ENCODE measurements at places on chromosomes 7 and 10.

GRCh38 chr7:135499818-135500217, 10.1 kb downstream of the CNOT4 start:
- no peak for DNase-seq

- DNase-seq: peak; percentile 75
Measured at GRCh38 chr7:94436018-94436604, 41.4 kb downstream of the COL1A2 start.

DNA sequence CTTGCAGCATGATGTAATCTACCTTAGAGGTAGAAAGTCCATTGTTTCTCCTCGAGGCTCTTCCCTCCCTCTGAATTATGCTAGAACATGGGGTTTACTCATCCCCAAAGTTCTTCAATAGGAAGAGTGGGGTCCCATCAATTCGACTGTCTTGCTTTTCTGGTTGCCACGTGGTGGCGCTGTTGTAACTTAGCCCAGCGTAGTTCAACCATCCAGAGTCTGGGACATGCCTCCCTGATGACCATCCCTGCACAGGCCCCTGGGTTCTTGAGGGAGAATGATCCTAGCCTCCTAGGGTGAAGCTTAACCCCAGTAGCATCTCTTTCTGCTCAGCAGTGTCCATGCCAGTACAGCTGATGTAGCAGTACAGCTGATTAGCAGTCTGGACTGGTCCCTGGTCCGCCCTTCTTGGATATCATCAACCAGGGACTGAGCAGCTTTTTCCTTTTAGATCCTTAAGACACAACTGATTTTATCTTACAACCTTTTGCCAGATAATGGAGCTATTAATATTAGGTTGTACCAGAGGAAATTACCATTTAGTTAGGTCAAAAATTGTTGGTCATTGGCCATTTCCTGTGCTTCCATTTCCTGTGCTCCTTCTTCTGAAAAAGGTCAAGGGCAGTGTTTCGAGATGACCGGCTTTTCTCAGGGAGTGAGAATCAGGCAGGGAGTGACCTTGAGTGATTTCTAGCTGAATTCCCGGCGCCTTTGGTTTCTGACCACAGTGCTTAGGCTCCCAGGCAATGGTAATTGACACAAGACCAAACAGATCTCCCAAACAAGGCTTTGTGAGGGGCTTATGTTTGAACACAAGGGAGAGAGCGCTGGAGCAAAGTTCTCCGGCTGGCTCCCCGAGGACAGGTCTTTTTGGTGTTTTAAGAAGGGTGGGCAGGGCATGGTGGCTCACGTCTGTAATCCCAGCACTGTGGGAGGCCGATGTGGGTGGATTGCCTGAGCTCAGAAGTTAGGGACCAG, 65.4 kb downstream of the TACC2 start:
- DNase-seq: peak; percentile 79

DNA sequence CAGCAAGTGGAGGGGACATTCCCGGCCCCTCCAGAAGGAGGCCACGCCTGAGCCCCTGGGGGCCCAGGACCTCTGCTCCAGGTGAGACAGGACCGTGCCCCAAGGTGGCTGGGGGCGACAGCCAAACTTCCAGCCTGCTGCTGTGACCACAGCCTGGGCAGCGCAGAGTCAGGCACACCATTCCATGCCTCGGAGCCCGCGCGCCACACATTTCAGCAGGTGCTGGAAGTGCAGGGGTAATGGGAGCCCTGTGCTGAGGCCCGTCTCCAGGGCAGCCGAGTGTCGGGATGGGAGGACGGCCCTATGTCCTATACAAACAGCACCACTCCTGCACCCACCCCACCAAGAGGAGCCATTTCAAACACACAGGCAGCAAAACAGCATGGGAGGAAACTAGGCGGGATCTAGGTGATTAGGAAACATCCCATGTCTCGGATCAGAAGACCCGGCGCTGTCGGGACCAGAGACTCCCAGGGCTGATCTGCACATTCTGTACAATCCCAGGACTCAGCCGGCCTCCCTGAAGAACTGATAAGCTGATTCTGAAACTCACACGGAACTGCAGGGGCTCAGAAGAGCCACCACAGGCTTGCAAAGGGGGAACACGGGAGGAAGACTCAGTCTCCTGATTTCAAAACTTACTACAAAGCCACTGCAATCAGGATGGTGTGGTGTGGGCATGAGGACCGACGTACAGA, 272.3 kb downstream of the ELFN1 start:
- DNase-seq: no peak

DNA sequence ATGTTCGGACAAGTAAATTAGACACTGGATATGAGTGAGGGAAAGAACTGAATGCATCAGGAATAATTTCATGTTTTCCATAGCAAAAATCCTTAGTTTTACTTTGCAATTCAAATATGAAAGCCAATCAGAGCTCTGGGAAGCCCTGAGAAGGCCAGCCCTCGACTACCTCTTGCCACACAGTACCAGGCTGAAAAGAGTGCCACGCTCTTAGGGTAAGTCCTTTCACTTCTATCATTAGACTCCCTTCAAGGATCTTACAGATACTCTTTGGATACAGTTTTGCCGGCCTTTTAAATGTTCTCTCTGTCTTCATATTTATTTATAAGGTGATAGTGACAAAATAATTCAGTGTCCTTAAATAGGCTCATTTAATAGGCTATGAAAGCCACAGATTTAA, 1.9 kb downstream of the COBL start:
- DNase-seq: no peak

- peak; percentile 100 for DNase-seq
Measured at GRCh38 chr7:114819616-114820362, 102.1 kb upstream of the MDFIC start.

- peak; percentile 24 for DNase-seq
Measured at GRCh38 chr7:148304456-148304855, 286.1 kb upstream of the C7orf33 start.

GRCh38 chr10:100383251-100383650, 36.2 kb downstream of the SCD start:
- DNase-seq: no peak

- DNase-seq: peak; percentile 37
Measured at GRCh38 chr7:97005183-97006054, at the start of gene DLX6. DLX6 (plus strand) TSS chr7:97005553; CDS start chr7:97005978, 425 bp downstream.

- DNase-seq: no peak
Measured at GRCh38 chr10:71334221-71334791, 15.2 kb downstream of the SLC29A3 start.

DNA sequence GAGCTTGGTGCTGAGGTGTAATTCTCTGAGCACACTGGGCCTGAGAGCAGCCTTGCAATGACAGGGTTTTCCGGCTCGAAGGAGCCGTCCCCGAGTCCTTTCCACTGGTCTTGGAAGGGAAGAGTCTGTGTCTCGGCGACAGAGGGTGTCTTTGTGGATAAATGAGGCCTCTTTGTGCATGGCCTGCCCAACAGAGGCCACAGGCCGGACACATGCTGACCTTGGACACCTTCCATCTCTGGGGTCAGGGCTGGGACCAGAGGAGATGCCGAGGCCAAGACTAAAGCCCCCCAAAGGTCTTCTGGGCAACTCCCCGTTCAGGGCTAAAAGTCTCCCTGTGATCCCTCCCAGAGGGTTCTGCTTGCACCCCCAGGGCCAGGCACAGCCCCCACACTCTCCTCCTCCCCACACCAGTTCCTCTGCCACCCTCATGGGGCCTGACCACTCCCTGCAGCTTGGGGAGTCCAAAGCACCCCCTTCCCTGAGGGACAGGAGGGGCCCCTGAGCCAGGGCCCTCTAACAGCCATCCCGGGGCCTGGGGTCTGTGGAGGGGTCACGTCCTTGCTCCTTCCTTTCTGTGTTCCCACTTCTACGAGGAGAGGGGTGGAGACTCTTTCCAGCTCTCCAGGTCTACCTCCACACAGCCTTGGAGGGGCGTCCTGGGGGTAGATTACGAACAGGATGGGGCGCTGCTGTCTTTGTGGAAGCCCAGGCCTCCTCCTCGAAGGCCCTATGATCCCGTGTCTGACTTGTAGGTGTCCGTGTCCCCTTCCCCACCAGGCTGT, 130.6 kb upstream of the FAM20C start:
- no peak for DNase-seq

DNA sequence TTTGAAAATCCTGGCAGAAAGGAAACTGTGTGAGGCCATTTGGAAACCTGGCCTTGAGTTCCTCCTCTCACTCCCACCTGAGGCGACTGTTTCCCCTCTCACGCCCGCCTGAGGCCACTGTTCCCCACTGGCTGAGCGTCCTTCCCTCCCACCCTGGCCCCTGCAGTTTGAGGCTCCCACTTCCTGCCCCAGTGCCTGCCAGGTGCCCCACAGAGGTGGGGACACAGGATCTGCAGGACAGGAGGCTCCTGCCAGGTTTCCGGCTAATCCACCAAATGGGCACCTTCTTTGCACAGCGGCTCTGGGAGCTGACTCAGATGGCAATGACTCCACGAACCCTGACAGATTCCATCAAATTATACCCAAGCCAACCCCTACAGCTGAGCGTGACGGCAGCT, 24.3 kb upstream of the LARP4B start:
- no peak for DNase-seq

- no peak for DNase-seq
Measured at GRCh38 chr7:9022456-9022855, 589.0 kb downstream of the NXPH1 start.

- no peak for DNase-seq
Measured at GRCh38 chr7:36748017-36748487, 23.8 kb upstream of the AOAH start.

- DNase-seq: peak; percentile 94
Measured at GRCh38 chr7:42661312-42661711, 250.6 kb downstream of the C7orf25 start.

DNA sequence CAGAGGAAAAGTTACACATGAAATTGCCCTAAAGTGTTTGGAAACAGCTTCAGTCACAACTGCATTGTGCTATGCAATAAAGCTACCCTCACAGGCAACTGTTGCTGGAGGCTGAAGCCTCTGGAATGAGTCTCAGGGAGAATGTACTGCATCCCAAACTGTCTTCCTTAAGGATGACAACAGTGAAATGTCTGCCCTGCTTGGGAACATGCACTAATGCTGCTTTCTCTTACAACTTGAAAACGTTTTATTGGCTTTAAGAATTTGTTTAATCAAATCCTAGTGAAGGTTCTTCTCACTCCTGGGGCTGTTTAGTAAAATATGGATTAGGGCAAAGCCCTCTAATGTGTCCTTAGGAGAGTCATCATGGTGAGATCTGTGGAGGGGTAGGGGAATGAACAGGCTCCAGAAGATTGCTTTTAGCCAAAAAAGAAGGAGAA, 215.4 kb downstream of the TWIST1 start:
- DNase-seq: no peak

GRCh38 chr10:65313406-65313805, 1612.4 kb upstream of the LRRTM3 start:
- DNase-seq: no peak

DNA sequence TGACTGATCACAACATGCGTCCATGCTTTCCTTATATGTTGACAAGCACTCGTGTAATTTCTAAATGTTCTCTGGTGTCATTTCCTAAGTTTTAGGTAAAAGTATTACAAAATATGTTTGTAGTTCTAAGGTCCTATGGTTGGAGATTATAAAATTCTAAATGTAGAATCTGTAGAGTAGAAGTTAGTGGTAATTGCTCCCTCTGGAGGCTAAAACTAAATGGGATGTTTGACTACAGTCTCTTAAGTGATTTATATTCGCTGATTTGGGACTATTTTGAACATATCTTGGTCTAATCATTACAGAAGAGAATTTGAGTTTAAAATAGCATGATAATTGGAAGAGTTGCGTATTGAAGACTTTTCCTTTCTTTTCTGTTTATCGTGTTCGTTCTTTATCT, 74.1 kb downstream of the ZMYND11 start:
- peak; percentile 29 for DNase-seq

DNA sequence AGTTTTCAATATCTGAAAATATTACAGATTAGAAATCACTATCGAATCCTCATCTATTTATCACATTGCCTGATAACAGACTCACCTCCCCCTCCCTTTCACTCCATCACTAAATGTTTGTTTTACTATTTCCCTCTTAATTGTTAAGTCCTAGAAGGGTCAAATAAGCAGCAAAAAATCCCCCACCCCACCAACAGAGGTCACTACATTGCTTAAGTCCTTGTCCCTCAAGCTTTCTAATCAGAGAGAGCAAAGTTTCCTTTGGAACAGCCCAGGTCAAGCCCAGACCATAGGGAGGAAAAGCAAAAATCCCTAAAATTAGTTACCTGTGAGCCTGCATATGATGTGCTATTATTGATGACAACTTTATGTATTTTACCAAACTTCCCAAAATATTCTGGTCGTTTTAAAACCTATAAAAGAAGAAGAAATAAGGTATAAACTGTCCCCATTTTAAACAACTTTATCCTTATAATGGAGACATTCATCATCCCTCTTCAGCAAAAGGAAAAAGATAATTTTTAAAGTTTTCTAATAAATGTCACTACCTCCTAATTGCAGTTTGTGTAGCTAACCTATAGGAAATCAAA, 95.0 kb downstream of the CNOT4 start:
- DNase-seq: peak; percentile 67

GRCh38 chr10:30000802-30001571, 58.4 kb downstream of the JCAD start:
- peak; percentile 34 for DNase-seq

DNA sequence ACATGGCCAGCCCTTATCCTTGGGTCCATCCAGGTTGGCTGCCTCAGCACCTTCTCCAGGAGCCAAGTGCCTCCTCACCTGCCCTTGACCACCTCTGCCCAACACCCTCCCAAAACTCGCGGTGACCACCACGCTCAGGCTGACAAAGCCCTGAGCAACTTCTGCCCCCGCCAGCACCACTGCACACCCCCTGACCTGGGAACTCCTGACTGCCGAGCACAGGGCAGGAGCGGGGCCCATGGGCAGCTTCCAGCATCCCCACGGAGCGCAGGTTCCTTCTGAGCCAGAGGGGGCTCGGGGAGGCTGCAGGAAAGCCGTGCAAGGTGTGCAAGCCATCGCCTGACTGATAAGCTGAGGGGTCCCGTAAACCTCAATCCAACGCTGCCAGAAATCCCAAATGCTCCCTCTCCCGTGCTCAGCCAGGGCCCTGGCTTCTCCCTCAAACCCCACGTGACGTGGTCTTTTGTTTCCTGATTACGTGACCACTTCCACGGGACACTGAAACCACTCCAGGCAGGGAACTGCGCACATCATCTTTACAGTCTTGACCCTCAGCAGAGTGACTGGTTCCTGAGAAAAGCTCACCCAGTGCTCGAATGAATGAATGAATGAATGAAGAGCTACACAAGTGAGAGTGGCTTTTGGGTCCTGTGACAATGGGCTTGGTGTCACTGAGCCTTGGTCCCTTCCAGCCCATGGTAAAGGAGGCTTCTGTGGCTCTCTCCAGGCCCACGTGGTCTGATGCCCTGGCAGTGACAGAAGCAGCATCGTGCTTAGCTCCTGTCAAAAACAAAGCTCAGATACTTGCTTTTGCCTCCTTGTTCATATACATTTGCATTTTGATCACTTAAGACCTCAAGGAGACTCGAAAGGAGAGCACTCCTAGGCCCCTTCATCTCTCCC, 249.8 kb upstream of the PPP2R2D start:
- no peak for DNase-seq

- no peak for DNase-seq
Measured at GRCh38 chr7:46518713-46519112, 597.6 kb upstream of the IGFBP3 start.

DNA sequence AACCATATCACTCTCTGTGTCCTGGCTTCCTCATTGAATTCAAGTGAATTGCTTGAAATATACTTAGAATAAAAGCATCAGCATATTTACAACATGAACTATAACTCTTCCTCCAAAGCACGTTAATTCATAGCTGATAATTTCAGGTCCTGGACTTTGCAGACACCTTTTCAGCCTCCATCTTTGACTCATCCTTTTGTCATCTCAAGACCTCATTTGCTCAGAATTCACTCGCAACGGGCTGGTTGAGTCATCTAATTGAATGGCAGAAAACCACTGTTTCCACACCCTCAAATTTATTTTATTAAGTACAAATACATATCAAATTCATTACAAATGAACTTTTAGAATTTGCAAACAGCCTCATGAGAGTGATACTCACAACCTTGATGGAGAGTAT, 545.7 kb downstream of the GATA3 start:
- peak; percentile 94 for DNase-seq

- no peak for DNase-seq
Measured at GRCh38 chr7:92072121-92072520, 62.2 kb downstream of the CYP51A1 start.
